ENCODE measurements at places on chromosomes 4 and X.

DNA sequence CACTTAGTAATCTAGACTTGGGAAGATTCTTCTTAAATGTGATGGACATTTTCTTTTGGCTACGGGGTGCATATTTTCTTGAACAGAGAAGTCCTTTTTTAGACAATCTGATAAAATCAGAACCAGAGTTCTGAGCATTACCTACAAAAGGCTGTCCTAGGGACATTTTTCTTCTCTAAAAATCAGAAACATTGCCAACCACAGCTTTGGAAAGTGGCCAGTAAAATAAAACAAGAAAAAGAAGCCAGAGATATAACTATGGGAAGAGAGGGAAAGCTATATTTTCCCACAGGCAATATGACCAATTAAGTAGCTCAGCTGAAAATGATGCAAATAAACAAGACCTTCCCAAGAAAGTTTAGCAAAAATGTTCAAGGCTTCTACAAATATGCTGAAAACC lies 55.9 kb downstream of the MXRA5 start:
- DNase-seq: no peak

GRCh38 chr4:22635692-22636091 lies 57.0 kb upstream of the GBA3 start:
- no peak for DNase-seq

- DNase-seq: no peak
Measured at GRCh38 chr4:183747380-183747779, 88.3 kb downstream of the TRAPPC11 start.

DNA sequence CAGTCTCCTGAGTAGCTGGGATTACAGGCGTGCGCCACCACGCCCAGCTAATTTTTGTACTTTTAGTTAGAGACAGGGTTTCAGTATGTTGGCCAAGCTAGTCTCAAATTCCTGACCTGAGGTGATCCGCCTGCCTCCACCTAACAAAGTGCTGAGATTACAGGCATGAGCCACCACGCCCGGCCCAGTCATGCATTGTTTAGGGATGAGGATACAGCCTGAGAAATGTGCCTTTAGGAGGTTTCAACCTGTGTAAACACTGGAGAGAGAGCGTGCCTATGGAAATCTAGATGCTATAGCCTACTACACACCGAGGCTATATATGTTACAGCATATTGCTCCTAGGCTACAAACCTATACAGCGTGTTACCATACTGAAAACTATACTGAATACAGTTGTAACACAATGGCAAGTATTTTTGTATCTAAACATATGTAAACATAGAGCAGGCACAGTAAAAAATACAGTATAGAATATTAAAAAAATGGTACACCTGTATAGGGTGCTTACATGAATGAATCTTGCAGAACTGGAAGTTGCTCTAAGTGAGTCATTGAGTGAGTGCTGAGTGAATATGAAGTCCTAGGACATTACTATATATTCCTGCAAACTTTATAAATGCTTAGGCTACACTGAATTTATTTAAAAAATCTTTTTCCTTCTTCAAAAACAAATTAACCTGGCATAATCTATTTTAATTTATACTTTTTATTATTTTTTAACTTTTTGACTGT lies 588.2 kb upstream of the ADGRL3 start:
- no peak for DNase-seq

DNA sequence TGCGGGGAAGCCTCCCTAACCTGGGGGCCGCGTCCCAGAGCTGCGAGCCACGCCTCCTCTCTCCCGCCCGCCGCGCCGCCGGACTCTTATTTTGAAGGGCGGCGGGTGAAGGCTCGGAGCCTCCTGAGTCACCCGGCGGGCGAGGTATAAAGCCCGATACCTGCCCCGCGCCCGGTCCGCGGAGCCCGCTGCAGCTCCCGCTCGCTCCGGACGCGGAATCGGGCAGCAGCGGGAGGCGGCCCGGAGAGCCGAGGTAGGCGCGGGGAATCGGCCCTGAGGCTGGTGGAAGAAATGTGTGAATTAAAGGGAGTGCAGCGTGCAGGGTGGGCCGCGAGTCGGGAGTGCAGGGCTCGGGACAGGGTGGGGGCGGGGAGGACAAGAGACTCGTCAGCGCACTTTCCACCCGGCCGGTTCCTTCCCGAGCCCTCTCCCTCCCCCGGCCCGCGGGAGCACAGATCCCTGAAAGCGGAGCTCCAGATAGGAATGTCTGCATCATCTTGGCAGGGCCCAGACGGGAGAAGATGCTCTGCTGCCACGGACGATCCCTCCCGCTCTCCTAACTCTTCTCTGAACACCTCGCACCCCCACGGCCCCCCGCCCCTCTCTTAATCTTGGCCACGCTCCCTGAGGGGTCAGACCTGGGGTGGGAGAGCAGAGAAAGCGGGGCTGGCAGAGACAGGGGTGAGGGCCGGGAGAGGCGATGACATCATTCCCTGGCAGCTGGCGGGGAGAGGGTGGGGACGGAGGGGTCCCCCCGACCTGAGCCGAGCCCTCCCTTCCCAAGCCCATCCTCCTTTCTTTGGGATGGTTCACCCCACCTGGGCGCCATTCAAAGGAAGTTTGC lies 177.9 kb downstream of the CBR4 start:
- DNase-seq: peak; percentile 82

DNA sequence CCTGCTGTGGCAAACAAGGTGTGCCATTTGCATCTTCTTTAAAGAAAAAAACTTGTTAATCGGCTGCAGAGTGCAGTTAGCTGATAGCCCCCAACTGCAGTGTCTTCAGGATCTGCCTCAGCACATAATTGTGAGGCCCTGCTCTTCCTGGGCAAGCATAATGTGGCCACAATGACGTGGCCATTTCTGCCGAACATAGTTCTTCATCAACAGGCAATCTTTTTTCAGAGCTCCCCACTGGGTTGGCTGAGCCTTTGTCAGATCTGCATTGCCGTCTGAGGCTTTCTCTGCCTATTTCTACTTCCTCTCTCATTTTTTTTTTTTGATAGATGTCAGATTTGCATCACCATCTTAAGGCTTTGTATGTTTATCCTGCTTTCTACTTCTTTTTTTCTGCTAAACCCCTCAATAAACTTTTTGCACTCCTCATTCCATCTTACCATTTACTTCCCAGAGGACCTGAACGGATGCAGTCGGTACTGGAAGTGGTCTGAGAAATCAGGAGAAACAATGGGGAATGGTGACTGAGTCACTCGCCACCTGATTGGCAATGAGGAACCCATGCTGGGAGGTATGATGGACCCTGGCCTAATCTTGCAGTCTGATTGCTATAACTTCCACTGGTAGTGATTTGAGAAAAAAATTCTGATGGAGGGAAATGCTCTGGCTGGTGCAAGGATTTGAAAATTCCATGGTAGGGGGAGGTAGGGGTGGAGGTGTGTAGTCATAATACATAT lies 21.2 kb upstream of the TAB3 start:
- DNase-seq: no peak

- no peak for DNase-seq
Measured at GRCh38 chr4:183532821-183533220, 28.0 kb downstream of the ING2 start.

All from HAP-1 (cell line).